Smooth muscle cell of the coronary artery (primary cell): ENCODE measurements at places on chromosomes 6 and 20. TPM values are rescaled to one million over a fixed set of nuclear protein-coding genes. Genes with fewer than 3 reads are reported as not detected.

The RBM24 gene
- 0.23 and 12.9 TPM in 2 replicates for total RNA-seq

The METTL24 gene
- 0.38 and 0.59 TPM in 2 replicates for total RNA-seq

The OVOL2 gene
- not detected in 2 replicates for total RNA-seq

The SNAP25 gene
- not detected in 2 replicates for total RNA-seq

The ME1 gene
- total RNA-seq = 3.5 and 11.0 TPM in 2 replicates

The PROKR2 gene
- total RNA-seq = not detected in 2 replicates

The CLPSL2 gene
- total RNA-seq = not detected in 2 replicates

The LST1 gene
- total RNA-seq = 0.30 TPM in 1 of 2 replicates, not detected in the other

The ARFGEF3 gene
- total RNA-seq = under 0.01 and 0.08 TPM in 2 replicates

The POPDC3 gene
- total RNA-seq = 1.4 and 9.0 TPM in 2 replicates

The MRPS18A gene
- 29.6 and 42.8 TPM in 2 replicates for total RNA-seq

The GMNN gene
- 13.4 and 22.2 TPM in 2 replicates for total RNA-seq

The VARS1 gene
- 37.9 and 59.7 TPM in 2 replicates for total RNA-seq

The C6orf15 gene
- 0.08 TPM in 1 of 2 replicates, not detected in the other for total RNA-seq

The WFDC5 gene
- not detected in 2 replicates for total RNA-seq

The FKBP1C gene
- total RNA-seq = 0.23 TPM in 1 of 2 replicates, not detected in the other

The SLC22A7 gene
- not detected in 2 replicates for total RNA-seq

The TMEM74B gene
- total RNA-seq = not detected in 2 replicates

The BPI gene
- total RNA-seq = 0.12 and 0.30 TPM in 2 replicates
